IMR-90 (cell line): ENCODE measurements at places on chromosomes 3 and 15.

- no peaks in the 10 kb centered on the region for H3K36me3 ChIP-seq
- peaks cover 40% of the 10 kb centered on the region for H3K27me3 ChIP-seq
- no peak overlapping the region for H3K27ac ChIP-seq
- no peaks in the 10 kb centered on the region for H3K4me1 ChIP-seq
- DNase-seq: no peak
Observed at GRCh38 chr15:78680431-78681075, 39.5 kb upstream of the CHRNB4 start.

- H3K4me1 ChIP-seq: peaks cover 1% of the 10 kb centered on the region; the same call in 1 of the 2 replicates
- H3K4me3 ChIP-seq: no peak overlapping the region
- DNase-seq: peak; percentile 12
- no peaks in the 10 kb centered on the region for H3K36me3 ChIP-seq
- H3K27me3 ChIP-seq: peaks cover 56% of the 10 kb centered on the region
Observed at GRCh38 chr15:69093127-69093526, 67.3 kb upstream of the GLCE start.

- H3K4me1 ChIP-seq: no peaks in the 10 kb centered on the region
- H3K36me3 ChIP-seq: no peaks in the 10 kb centered on the region
- H3K4me3 ChIP-seq: no peak overlapping the region
- H3K27me3 ChIP-seq: no peaks in the 10 kb centered on the region
- DNase-seq: no peak
Observed at GRCh38 chr3:135090020-135090717, 295.1 kb downstream of the EPHB1 start.

DNA sequence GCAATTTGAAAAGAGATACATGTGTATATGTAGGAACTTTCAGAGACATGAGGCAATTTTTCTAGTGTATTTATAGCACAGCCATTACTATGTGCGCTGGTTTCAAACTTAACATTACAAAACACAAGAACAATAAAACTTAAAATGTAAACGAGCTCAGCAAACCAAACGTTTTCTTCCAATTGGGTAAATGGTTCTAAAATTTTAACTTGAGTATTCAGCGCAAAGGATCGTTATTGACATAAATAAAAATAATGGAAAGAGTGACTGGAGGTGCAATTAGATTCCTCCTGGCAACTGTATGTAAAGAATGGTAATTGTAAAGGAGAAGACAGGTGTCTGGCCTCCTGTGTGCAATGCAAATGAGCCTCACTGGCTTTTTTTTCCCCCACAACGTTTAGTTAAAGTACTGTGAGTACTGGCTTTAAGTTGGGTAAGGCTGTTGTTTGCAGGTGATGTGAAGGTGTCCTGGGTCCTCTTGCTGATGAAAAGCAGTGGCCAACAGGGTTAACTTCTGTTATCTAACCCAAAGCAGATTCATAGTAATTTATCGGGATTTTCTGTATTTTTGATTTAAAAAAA lies 14.1 kb upstream of the GADL1 start:
- no peak overlapping the region for H3K4me3 ChIP-seq
- H3K4me1 ChIP-seq: no peaks in the 10 kb centered on the region
- H3K36me3 ChIP-seq: no peaks in the 10 kb centered on the region
- H3K27ac ChIP-seq: no peak overlapping the region

DNA sequence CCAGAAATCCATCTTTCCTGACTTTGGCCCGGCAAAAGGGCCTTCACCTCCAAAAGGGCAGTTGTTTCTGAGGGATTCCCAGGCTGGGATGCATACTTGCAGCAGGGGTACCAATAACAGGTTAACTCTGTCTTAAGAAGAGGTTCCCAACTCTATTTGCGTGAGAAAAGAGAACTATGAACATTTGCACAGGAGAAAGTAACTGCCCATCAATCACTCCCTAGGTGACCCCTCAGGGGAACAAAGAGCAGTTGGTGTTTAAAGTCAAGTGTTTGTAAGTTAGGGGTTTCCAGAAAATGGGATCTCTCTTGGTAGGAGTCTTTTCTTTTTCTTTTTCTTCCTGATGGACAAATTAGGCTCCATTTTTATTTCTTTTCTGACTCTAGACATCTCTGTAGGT lies 97.3 kb downstream of the EPHB1 start:
- no peaks in the 10 kb centered on the region for H3K27me3 ChIP-seq
- H3K27ac ChIP-seq: no peak overlapping the region
- H3K4me1 ChIP-seq: no peaks in the 10 kb centered on the region
- H3K4me3 ChIP-seq: no peak overlapping the region

- no peak overlapping the region for H3K4me3 ChIP-seq
- H3K36me3 ChIP-seq: no peaks in the 10 kb centered on the region
- no peak for DNase-seq
- H3K4me1 ChIP-seq: no peaks in the 10 kb centered on the region
- H3K27me3 ChIP-seq: no peaks in the 10 kb centered on the region
- no peak overlapping the region for H3K27ac ChIP-seq
Observed at GRCh38 chr3:158961911-158962310, 160.1 kb downstream of the MFSD1 start.

DNA sequence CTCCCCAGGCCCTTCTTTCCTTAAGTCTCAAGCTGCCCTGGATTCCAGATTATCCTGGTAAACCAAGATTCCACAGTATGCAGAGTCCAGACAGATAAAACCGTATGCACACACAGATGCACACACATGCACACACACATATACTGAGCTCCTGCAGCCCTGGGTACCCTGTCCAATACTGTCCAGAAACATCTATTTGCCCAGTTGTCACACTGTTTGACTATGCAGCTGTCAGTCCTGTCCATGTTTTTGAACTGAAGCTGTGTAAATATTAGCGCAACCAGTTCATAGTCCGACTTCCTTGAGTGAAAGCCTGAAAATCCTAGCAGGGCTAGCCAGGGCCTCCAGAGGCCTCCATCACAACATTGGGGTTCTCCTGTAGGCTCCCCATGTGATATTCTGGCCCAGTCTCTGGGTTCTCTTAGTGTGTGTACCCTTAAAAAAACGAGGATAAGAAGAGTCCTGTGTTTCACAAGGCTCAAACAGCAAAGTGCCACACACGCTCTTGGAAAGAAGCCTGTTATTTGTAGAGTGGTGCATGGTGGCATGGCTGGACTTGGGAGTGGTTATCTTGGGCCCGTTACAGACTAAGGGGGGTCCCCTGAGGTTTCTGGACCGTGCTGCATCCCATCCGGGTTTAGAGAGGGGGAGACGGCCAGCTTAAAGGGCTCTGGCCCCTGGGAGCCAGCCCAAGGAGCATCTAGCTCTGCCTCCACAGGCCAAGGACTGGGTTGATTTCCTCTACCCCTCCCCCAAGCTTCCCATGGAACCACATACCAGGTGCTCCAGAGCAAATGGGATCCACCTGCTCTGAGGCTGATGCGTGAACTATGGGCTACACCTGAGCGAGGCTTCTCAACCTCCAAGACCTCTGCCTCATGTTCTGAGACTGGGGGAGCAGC lies 108.3 kb downstream of the IQSEC1 start:
- no peaks in the 10 kb centered on the region for H3K27me3 ChIP-seq
- H3K36me3 ChIP-seq: no peaks in the 10 kb centered on the region; the same call in 1 of the 2 replicates
- peaks cover 22% of the 10 kb centered on the region for H3K4me1 ChIP-seq
- DNase-seq: no peak

DNA sequence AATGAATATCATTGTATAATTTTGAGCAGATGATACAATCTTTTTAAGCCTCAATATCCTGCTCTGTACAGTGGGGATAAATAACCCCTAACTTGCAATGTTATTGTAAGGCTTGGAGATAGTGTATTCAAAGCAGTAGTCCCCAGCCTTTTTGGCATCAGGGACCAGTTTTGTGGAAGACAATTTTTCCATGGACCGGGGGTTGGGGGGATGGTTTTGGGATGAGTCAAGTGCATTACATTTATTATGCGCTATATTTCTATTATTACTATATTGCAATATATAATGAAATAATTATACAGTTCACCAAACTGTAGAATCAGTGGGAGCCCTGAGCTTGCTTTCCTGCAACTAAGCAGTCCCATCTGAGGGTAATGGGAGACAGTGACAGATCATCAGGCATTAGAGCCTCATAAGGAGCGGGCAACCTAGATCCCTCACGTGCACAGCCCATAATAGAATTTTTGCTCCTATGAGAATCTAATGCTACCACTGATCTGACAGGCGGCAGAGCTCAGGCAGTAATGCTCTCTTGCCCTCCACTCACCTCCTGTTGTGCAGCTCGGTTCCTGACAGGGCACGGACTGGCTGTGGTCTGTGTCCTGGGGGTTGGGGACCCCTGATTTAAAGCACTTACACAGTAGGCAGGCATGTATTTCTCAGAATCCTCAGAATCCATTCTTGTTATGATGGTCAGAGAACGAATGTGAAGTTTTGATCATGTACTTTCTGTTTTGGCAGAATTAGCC lies 102.2 kb downstream of the PTPRG start:
- H3K36me3 ChIP-seq: no peaks in the 10 kb centered on the region
- H3K27ac ChIP-seq: peak overlapping the region; percentile 84
- H3K27me3 ChIP-seq: no peaks in the 10 kb centered on the region
- H3K4me3 ChIP-seq: peak overlapping the region; percentile 27
- DNase-seq: no peak

GRCh38 chr15:37574985-37575384 lies 359.5 kb upstream of the TMCO5A start:
- H3K36me3 ChIP-seq: no peaks in the 10 kb centered on the region
- no peaks in the 10 kb centered on the region for H3K4me1 ChIP-seq
- no peaks in the 10 kb centered on the region for H3K27me3 ChIP-seq
- H3K4me3 ChIP-seq: no peak overlapping the region

DNA sequence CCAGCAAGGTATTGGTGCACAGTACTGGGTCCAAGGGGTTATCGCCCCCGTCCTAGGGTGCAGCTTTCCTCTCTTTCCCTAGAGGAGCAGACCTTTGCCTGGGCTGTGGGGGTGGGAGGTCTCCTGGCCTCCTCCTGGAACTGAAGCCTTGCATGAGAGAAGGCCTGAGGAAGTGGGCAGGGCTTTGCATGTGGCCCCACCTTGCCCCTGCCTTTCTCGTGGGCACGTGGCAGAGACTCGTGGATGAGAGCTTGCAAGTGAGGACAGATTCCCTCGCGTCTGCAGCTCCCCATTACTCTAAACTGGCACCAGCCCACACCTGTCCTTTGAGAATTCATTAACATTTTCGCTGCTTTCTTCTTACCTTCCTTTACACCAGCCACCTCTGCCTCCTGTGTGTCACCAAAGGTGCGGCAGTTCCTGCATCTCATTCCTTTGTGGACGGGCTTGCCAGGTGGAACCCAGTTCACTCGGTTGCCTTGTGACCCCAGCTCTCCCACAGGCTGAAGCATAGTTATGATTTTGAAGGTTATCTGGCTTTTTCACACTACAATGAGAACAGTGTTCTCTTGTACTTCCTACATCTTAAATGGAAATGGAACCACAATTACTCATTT lies 40.9 kb upstream of the NR2C2 start:
- H3K36me3 ChIP-seq: no peaks in the 10 kb centered on the region
- DNase-seq: no peak
- peaks cover 12% of the 10 kb centered on the region for H3K27me3 ChIP-seq
- H3K4me1 ChIP-seq: no peaks in the 10 kb centered on the region

DNA sequence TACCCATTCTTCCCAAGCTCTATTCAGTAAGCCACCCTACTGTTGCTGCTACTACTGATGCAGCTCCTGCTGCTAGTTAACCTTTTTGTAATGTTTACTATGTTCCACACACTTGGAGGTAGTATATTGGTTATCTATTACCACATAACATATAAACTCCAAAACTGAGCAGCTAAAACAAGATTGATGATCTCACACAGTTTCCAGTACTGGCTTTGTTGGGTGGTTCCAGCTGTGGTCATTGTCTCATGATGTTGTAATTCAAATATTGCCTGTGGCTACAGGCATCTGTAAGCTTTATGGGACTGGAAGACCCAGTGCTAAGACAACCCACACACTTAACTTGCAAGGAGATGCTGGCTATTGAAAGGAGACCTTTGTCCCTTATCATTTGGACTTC lies 556.2 kb upstream of the SUCLG2 start:
- H3K27ac ChIP-seq: no peak overlapping the region
- no peaks in the 10 kb centered on the region for H3K27me3 ChIP-seq
- H3K4me1 ChIP-seq: no peaks in the 10 kb centered on the region
- H3K4me3 ChIP-seq: no peak overlapping the region

GRCh38 chr3:19171794-19172193 lies 23.5 kb downstream of the KCNH8 start:
- no peaks in the 10 kb centered on the region for H3K4me1 ChIP-seq
- H3K27ac ChIP-seq: no peak overlapping the region
- H3K4me3 ChIP-seq: no peak overlapping the region
- H3K27me3 ChIP-seq: no peaks in the 10 kb centered on the region

DNA sequence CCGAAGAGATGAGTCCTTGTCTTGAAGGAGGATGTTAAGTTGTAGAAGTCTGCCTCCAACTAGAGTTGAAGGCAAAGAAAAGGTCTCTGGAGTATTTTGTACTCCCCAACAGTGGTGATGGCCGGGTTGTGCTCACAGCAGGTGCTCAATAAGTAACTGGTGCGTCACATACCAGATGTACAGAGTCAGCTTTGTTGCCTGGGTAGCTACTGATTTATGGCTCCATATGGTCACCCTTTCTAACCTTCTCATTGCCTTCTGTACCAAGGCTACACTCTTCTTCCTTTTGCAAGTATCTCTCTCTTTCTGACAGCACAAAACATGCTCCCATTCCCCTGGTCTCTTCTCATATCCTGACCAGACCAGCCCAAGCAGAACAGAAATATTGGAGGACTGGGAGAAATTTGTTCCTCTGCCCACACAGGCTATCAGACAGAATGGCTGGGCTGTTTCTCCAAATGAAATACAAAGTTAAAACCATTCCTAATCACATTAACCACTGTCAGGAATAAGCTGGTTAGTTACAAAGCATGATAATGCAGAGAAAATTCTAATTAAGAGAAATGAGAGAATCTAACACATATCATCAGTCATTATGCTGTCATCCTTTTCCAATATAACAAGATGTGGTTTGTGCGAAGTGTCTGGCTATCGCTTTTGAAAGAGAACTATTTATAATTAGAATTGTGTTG lies 150.1 kb upstream of the LRRN1 start:
- no peaks in the 10 kb centered on the region for H3K4me1 ChIP-seq
- H3K4me3 ChIP-seq: no peak overlapping the region
- no peak overlapping the region for H3K27ac ChIP-seq
- no peaks in the 10 kb centered on the region for H3K36me3 ChIP-seq

DNA sequence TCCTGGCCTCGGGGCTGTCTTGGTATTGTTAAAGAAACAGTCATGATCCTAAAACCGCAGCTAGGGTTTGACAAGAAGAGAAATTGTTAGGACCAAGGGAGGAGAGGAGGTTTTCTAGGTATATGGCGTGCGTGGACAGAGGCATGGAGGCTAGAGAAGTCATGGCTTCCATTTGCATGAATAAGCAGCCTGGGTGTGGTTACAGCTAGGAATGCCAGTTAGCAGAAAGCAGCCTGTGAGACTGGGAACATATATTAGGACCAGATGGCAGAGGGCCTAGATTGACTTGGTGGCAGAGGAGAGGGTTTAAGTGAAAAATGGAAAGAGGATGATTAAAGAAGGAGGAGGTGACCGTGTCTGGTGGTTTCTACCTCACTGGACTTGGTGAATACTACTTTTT lies 573.6 kb upstream of the ARRDC4 start:
- H3K36me3 ChIP-seq: no peaks in the 10 kb centered on the region
- H3K27me3 ChIP-seq: no peaks in the 10 kb centered on the region
- no peaks in the 10 kb centered on the region for H3K4me1 ChIP-seq
- H3K27ac ChIP-seq: no peak overlapping the region

DNA sequence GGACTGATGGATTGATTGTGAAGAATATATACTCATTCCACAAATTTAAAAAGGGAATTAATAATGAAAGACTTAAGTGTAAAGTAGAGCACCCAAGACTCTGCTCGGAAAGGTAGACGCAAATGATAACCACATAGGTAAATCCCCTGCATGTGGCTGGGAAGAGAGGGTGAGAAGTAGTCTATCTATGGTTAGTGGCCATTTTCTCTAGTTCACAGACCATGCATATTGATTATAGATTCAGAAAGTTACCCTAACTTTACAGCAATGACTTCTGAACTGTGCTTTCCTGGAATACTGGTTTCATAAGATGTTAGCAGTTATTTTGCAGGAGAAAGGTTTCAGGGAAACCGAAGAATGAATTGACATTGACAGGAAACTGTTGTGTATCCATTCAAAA lies 51.7 kb downstream of the CASR start:
- no peak for DNase-seq
- no peaks in the 10 kb centered on the region for H3K36me3 ChIP-seq
- no peak overlapping the region for H3K4me3 ChIP-seq
- H3K27ac ChIP-seq: no peak overlapping the region
